ENCODE measurements at places on chromosomes 12 and 14.
A peak's percentile ranks its signal among the peaks of the same experiment; 100 is the strongest.

DNA sequence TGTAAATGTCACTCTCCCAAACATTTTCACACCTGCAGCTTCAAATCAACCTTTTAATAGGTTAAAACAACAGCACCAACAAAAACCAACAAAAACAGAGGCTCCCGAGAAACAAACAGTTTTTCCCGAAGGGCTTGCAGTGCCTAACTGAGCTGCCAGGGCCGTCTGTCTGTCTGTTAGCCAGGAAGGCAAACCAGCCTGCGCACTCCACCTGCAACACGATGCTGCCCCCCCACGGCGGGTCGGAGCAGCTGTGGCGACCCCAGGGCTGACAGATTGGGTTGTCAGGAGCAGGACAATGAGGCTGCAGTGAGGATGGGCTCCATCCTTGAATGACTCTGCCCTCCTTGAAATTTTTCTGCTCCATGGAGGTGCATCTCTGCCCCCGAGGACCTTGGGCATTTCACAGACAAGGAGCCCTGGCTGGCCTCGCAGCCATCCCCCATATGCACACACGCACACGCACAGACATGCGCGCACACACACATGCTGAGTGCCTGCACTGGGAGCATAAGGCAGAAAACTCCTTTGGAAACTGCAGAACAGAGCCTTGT, 2.6 kb downstream of the RTL1 start:
- H3K36me3 ChIP-seq = peaks cover 15% of the 10 kb centered on the region
- no peak overlapping the region for H3K4me3 ChIP-seq
- no peak overlapping the region for H3K27ac ChIP-seq
- DNase-seq = no peak
- H3K27me3 ChIP-seq = peaks cover 6% of the 10 kb centered on the region

- peaks cover 4% of the 10 kb centered on the region for H3K4me1 ChIP-seq
- H3K4me3 ChIP-seq = no peak overlapping the region
- no peaks in the 10 kb centered on the region for H3K27me3 ChIP-seq
- no peaks in the 10 kb centered on the region for H3K36me3 ChIP-seq
- no peak overlapping the region for H3K27ac ChIP-seq
These were observed 94.0 kb downstream of the NAV3 start for GRCh38 chr12:77924703-77925102.

DNA sequence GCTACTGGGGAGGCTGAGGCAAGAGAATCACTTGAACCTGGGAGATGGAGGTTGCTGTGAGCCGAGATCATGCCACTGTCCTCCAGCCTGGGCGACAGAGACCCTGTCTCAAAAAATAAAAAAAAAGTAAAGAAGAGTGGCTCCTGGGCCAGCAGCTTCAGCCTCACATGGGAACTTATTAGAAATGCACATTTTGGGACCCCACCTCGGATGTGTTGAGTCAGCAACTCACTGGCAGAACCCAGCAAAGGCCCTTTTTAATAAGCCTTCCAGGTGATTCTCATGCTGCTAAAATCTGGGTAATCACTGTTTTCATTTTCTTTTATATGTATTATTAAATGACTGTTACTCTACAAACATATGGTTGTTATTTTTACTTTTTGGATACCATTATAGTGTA, 41.6 kb downstream of the TBK1 start:
- no peak overlapping the region for H3K4me3 ChIP-seq
- peaks cover 51% of the 10 kb centered on the region for H3K36me3 ChIP-seq
- no peak overlapping the region for H3K27ac ChIP-seq

DNA sequence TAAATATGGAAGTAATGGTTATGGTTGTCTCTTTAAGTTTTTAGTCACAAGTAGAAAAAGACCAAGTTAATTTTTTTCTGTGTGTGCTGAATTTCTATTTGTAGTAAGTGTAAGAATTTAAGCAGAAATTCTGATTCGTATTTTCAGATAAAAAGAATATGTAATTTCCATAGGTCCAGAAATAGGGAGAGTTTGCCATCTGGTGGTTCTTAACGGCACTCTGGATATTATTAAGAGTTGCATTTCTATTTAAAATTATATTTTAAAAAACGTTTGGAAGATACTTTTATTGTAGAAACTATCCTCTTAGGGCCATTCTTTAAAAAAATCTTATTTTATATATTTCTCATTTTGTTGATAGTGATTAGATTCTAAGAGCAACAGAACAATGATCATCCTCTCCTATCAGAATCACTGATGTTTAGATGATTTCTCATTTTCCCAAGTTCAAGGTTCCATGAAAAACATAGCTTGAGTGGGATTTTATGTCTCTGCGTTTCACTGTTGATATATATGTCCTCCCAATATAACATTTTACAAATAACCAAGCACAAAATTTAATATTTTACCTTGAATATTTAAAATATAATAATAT, 88.3 kb downstream of the LRRK2 start:
- DNase-seq = peak; percentile 2
- no peaks in the 10 kb centered on the region for H3K27me3 ChIP-seq
- no peak overlapping the region for H3K27ac ChIP-seq
- H3K4me1 ChIP-seq = no peaks in the 10 kb centered on the region
- no peaks in the 10 kb centered on the region for H3K36me3 ChIP-seq

DNA sequence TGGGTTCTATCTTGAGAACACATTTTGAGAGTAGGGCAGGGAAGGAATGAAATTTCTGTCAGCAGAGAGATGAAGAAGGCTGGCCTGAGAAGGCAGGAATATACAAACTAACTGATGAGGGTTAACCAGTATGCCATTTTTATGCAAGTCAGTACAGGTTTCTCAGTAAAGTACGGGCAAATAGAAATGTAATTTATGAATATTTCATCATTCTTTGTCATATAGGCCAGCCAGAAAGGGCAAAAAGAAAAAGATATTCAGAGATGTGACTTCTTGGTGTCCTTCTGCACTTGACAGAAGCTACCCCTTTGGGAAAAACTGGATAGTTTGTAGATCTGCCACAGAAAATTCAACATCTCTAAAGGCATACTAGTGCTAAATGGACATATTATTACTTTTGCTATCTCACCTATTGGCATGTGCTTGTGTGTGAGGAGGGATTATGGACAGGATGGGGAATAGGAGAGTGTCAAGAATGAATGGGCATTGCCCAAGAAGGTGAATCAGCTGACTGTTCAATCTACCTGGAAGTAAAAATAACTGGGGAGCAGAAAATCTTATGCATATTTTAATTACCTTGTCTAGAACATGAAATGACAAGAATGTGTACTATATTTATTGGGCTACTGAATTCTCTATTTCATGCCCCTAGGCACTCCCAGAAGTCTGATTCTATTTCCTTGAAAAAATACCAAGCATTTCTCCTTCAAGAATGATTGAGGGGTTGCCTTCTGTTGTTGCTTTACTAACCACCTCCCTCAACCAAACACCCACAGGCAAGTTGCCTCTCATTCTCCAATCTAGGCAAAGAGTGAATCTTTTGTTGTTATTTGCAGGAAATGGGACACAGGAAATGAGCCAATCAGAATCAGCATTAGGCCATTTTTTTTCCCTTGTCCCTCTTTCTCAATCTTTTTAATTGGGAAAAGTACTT, 175.1 kb upstream of the SLC38A2 start:
- H3K4me1 ChIP-seq = peaks cover 23% of the 10 kb centered on the region
- no peak for DNase-seq
- H3K36me3 ChIP-seq = no peaks in the 10 kb centered on the region
- no peak overlapping the region for H3K27ac ChIP-seq
- no peak overlapping the region for H3K4me3 ChIP-seq

- H3K36me3 ChIP-seq = no peaks in the 10 kb centered on the region
- no peak overlapping the region for H3K4me3 ChIP-seq
- H3K4me1 ChIP-seq = peaks cover 17% of the 10 kb centered on the region
- H3K27me3 ChIP-seq = no peaks in the 10 kb centered on the region
- peak overlapping the region; percentile 66 for H3K27ac ChIP-seq
- peak; percentile 71 for DNase-seq
These were observed 71.7 kb downstream of the TPH2 start for GRCh38 chr12:72010356-72010755.
